Skeletal muscle tissue (tissue), 5 donors: ENCODE measurements at places on chromosomes 7 and 10. TPM values are rescaled to one million over a fixed set of nuclear protein-coding genes. Genes with fewer than 3 reads are reported as not detected.

NAT16 gene
- not detected for total RNA-seq

PON1 gene
- total RNA-seq: not detected

TTYH3 gene
- total RNA-seq: 18.8 TPM

PLA2G12B gene
- not detected for total RNA-seq

RBP3 gene
- total RNA-seq: not detected

SPDYE11 gene
- not detected for total RNA-seq

PKD2L1 gene
- not detected for total RNA-seq

GRID1 gene
- 2.1 TPM for total RNA-seq

IL15RA gene
- 1.6 TPM for total RNA-seq

PLAU gene
- total RNA-seq: 21.4 TPM

NPC1L1 gene
- total RNA-seq: not detected

ELFN1 gene
- 1.6 TPM for total RNA-seq

SLC26A3 gene
- not detected for total RNA-seq

GSTK1 gene
- total RNA-seq: 61.6 TPM

HGF gene
- 4.7 TPM for total RNA-seq

WEE2 gene
- not detected for total RNA-seq

NKX2-3 gene
- 1.0 TPM for total RNA-seq

UBE3C gene
- 78.8 TPM for total RNA-seq

SLC39A12 gene
- under 0.01 TPM for total RNA-seq
